Activated T-cell treated with anti-CD3 and anti-CD28 coated beads, Interleukin-2, amount 50 U/mL, for 72 hours (primary cell): ENCODE measurements at places on chromosomes 7 and 10. TPM values are rescaled to one million over a fixed set of nuclear protein-coding genes. Genes with fewer than 3 reads are reported as not detected.

- H3K4me3 ChIP-seq, result no peak overlapping the region
- H3K36me3 ChIP-seq, result peaks cover 5% of the 10 kb centered on the region
- no peak overlapping the region for H3K27ac ChIP-seq
- H3K4me1 ChIP-seq, result peaks cover 18% of the 10 kb centered on the region
Measured at GRCh38 chr10:104234934-104235333, 2.8 kb upstream of the CFAP43 start.

DNA sequence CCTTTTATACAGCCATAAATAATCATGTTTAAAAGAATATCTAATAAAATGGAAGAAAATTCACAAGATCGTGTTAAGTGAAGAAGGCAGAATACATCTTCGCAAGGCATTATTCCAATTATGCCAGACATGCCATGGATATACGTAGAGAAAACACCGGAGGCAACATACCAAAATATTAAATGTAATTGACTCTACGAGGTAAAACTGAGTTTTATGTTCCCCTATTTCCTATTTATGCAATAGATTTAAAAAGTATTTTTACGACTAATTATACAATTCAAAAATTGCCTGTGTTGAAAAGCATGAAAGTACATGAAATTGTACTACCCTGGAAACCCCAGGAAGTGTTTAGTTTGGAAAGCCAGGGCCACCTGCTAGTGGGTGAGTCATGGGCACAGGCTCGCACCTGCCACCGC, 936 bp upstream of the REPIN1 start:
- H3K27me3 ChIP-seq, result no peaks in the 10 kb centered on the region
- H3K4me1 ChIP-seq, result peaks cover 42% of the 10 kb centered on the region
- H3K4me3 ChIP-seq, result peak overlapping the region; percentile 93
- H3K36me3 ChIP-seq, result no peaks in the 10 kb centered on the region
- peak overlapping the region; percentile 93 for H3K27ac ChIP-seq

GRCh38 chr10:123621916-123622315, 44.2 kb upstream of the GPR26 start:
- H3K27ac ChIP-seq, result no peak overlapping the region
- no peak overlapping the region for H3K4me3 ChIP-seq
- H3K36me3 ChIP-seq, result no peaks in the 10 kb centered on the region
- H3K4me1 ChIP-seq, result no peaks in the 10 kb centered on the region

DNA sequence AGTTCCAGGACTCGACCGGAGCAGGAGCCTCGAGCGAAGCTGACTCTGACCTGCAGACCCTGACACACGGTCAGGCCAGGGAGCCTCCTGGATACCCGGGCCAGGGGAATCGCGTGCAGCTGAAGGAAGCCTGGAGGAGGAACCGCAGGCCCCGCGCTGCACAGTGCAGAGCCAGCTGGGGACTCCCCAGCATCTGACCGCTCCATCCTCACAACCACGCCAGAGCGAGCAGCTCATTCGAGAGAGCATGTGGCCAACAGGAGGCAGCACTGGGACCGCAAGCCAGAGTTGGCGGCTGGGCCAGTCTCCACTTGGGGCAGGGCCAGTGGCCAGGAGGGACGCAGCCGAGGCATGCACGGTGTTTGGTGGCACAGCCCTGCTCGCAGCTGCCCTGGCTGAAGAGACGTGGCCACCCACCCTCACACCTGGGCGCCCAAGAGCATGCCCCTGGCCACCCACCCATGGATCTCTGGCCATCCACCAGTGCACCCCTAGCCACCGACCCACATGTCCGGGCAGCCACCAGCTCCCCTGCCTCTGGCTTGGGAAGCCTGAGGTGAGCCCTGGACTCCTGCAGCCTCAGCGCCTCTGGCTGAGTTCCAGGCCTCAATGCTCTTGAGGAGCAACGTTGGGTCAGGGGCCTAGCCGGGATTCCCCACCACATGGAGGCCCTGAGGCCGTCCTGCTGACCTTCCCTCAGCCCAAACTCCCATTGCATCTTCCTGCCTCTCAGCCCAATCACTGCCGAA, 213.9 kb downstream of the ELFN1 start:
- no peaks in the 10 kb centered on the region for H3K4me1 ChIP-seq
- no peak for DNase-seq
- H3K27ac ChIP-seq, result no peak overlapping the region
- no peaks in the 10 kb centered on the region for H3K27me3 ChIP-seq
- H3K36me3 ChIP-seq, result peaks cover 15% of the 10 kb centered on the region

DNA sequence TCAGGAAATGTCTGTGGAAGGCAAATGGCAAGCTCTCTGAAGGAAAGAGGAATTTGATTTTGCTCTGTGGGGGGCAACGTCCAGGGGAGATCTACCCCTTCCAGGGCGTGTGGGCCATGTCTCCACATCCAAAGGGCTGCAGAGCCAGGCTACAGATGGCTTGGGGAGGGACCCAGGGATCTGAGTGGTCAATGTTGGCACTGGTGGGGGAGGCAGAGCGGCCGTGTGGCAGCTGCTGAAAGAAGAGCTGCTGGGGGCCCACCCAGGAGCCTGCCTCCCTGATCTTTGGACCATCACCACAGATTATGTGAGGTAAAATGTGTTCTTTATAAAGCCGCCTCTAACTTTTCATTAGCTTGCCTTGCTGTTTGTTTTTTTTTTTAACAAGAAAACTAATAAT, 144.1 kb downstream of the HERPUD2 start:
- H3K4me3 ChIP-seq, result no peak overlapping the region
- H3K27ac ChIP-seq, result no peak overlapping the region
- H3K36me3 ChIP-seq, result no peaks in the 10 kb centered on the region
- H3K27me3 ChIP-seq, result peaks cover 8% of the 10 kb centered on the region

GRCh38 chr7:141928845-141929195, 12.6 kb downstream of the OR9A4 start:
- H3K4me3 ChIP-seq, result no peak overlapping the region
- H3K4me1 ChIP-seq, result no peaks in the 10 kb centered on the region
- peaks cover under 1% of the 10 kb centered on the region for H3K27me3 ChIP-seq

DNA sequence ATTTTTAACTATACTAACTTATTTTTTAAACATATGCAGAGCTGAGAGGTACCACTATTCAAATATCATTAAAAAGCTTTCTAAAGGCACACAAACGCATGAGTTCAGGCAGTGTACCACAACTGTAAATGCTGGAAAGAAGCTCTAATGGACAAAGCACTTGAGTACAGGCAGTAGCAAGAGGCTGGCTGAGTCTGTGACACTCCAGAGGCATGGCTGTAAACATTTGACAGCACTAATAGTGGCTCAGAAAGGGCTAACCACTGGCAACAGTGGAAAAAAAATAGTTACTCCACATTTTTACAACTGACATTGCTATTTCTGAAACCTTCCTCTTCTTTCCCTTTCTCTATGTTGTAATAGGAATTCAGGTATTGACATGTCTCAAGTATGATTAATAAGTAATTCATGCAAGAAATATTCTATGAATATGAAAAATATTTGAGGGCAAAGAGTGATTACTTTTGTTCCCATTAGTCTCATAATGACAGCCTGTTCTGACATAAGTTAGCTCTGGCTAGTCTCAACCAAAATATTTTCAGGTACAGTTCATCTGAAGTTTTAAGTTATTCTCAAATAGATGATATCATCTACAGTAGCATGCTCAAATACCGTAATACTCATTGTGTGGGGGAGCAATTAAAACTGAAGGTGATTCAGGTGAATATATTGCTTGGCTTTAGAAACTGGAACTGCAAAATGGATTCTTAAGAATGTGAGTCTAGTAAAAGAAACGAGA, 324.0 kb upstream of the POT1 start:
- DNase-seq, result no peak
- H3K4me3 ChIP-seq, result no peak overlapping the region
- H3K36me3 ChIP-seq, result no peaks in the 10 kb centered on the region
- no peaks in the 10 kb centered on the region for H3K4me1 ChIP-seq
- no peak overlapping the region for H3K27ac ChIP-seq

GRCh38 chr10:61364619-61365018, 88.6 kb downstream of the TMEM26 start:
- no peak for DNase-seq
- H3K27ac ChIP-seq, result no peak overlapping the region
- no peak overlapping the region for H3K4me3 ChIP-seq

- no peak overlapping the region for H3K4me3 ChIP-seq
- no peaks in the 10 kb centered on the region for H3K27me3 ChIP-seq
- no peaks in the 10 kb centered on the region for H3K4me1 ChIP-seq
- H3K27ac ChIP-seq, result no peak overlapping the region
- no peak for DNase-seq
- H3K36me3 ChIP-seq, result no peaks in the 10 kb centered on the region
Measured at GRCh38 chr10:61160253-61160652, 216.3 kb upstream of the RHOBTB1 start.

GRCh38 chr7:27100694-27101170, 1.8 kb downstream of the HOXA2 start:
- peaks cover 5% of the 10 kb centered on the region for H3K36me3 ChIP-seq
- DNase-seq, result no peak
- H3K4me3 ChIP-seq, result no peak overlapping the region
- peaks cover 85% of the 10 kb centered on the region for H3K27me3 ChIP-seq

- no peaks in the 10 kb centered on the region for H3K27me3 ChIP-seq
- no peaks in the 10 kb centered on the region for H3K4me1 ChIP-seq
- DNase-seq, result no peak
- no peaks in the 10 kb centered on the region for H3K36me3 ChIP-seq
- no peak overlapping the region for H3K4me3 ChIP-seq
- no peak overlapping the region for H3K27ac ChIP-seq
Measured at GRCh38 chr10:120588311-120588710, 131.3 kb downstream of the PLPP4 start.

GRCh38 chr7:111931016-111931517, 275.1 kb downstream of the DOCK4 start:
- no peak overlapping the region for H3K27ac ChIP-seq
- DNase-seq, result no peak
- peak overlapping the region; percentile 0 for H3K4me3 ChIP-seq

DNA sequence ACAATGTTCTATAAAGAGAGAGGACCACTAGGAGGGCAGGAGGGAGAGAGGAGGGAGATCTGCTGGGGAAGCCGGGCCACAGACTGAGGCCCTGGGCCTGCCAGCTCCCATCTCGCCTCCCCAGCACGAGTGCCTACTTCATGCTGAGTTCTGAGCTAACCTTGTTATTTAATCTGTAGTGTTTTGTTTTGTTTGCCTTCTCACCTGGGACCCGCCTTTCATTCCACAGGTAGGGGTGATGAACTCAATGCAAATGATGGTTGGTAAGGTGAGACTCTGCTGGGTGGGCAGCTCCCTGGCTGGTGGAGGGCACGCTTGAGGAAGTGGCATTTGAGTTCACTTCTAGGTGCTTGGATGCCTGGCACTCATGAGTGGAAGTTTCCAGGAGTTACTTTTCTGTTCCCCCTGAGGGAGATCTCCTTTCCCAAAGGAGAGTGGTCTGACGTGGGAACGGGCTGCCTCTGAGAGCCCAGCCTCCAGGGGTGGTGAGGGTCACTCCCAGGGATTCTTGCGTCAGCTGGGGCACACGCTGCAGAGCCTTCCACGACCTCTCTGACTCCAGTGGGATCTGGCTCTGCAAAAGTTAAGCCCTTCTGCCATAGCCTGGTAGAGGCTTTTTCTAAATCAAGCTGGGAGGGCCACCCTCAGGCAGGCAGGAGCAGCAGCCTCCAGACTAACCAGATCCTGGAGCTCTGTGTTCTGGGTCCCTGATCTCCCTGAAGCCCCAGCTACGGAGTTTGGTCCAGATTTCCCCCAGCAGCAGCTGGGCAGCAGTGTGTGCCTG, 22.4 kb downstream of the UBTD1 start:
- no peak overlapping the region for H3K27ac ChIP-seq
- no peak overlapping the region for H3K4me3 ChIP-seq
- peaks cover 7% of the 10 kb centered on the region for H3K27me3 ChIP-seq
- DNase-seq, result no peak
- H3K36me3 ChIP-seq, result no peaks in the 10 kb centered on the region

- H3K27me3 ChIP-seq, result no peaks in the 10 kb centered on the region
- peaks cover 43% of the 10 kb centered on the region for H3K4me1 ChIP-seq
- H3K27ac ChIP-seq, result no peak overlapping the region
- no peaks in the 10 kb centered on the region for H3K36me3 ChIP-seq
Measured at GRCh38 chr10:67780759-67781538, 57.0 kb downstream of the DNAJC12 start.

- H3K27ac ChIP-seq, result no peak overlapping the region
- H3K4me1 ChIP-seq, result no peaks in the 10 kb centered on the region
- no peak overlapping the region for H3K4me3 ChIP-seq
- no peaks in the 10 kb centered on the region for H3K27me3 ChIP-seq
- peaks cover 8% of the 10 kb centered on the region for H3K36me3 ChIP-seq
Measured at GRCh38 chr7:68770649-68771048, 827.6 kb upstream of the AUTS2 start.

DNA sequence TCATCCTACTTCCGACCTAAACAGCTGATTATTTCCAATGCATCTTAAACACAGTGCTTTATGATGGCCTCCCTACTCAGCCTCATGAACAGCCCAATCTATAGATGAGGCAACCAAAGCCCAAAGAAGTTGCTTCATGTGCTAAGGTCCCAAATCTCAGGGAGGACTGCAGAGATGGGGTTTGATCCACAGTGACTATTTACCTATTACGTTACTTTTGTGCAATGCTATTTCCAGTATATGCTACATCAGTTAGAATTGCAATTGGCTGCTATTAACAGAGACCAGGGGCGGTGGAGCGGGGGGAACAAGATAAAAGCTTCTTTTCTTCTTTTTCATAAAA, 153.0 kb upstream of the TNS3 start:
- H3K27ac ChIP-seq, result no peak overlapping the region
- no peak overlapping the region for H3K4me3 ChIP-seq
- no peaks in the 10 kb centered on the region for H3K36me3 ChIP-seq
- H3K4me1 ChIP-seq, result no peaks in the 10 kb centered on the region

GRCh38 chr10:51522858-51523257, 176.5 kb downstream of the CSTF2T start:
- DNase-seq, result no peak
- H3K36me3 ChIP-seq, result no peaks in the 10 kb centered on the region
- no peak overlapping the region for H3K4me3 ChIP-seq
- no peaks in the 10 kb centered on the region for H3K4me1 ChIP-seq
- H3K27ac ChIP-seq, result no peak overlapping the region

DNA sequence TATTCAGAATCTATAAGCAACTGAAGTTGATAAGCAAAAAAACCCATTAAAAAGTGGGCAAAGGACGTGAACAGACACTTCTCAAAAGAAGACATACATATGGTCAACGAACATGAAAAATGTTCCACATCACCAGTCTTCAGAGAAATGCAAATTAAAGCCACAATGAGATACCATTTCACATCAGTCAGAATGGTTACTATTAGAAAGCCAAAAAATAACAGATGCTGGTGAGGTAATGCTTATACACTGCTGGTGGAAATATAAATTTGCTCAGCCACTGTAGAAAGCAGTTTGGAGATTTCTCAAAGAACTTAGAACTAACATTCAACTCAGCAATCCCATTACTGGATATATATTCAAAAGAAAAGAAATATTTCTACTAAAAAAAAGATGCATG, 332.8 kb upstream of the PLXDC2 start:
- H3K36me3 ChIP-seq, result peaks cover 2% of the 10 kb centered on the region
- DNase-seq, result no peak
- no peaks in the 10 kb centered on the region for H3K27me3 ChIP-seq
- no peak overlapping the region for H3K4me3 ChIP-seq
- no peak overlapping the region for H3K27ac ChIP-seq

- DNase-seq, result no peak
- no peak overlapping the region for H3K4me3 ChIP-seq
- H3K36me3 ChIP-seq, result no peaks in the 10 kb centered on the region
- H3K4me1 ChIP-seq, result no peaks in the 10 kb centered on the region
- no peak overlapping the region for H3K27ac ChIP-seq
- H3K27me3 ChIP-seq, result no peaks in the 10 kb centered on the region
Measured at GRCh38 chr7:159212226-159212625, 67.6 kb upstream of the VIPR2 start.

- no peak overlapping the region for H3K4me3 ChIP-seq
- no peak for DNase-seq
- peaks cover 11% of the 10 kb centered on the region for H3K36me3 ChIP-seq
- no peaks in the 10 kb centered on the region for H3K27me3 ChIP-seq
- no peak overlapping the region for H3K27ac ChIP-seq
Measured at GRCh38 chr7:74193054-74193453, 16.8 kb upstream of the LAT2 start.

The PYROXD2 gene
- 6.7 TPM for total RNA-seq

The AIMP2 gene
- total RNA-seq, result 49.9 TPM

The GPR146 gene
- 2.7 TPM for total RNA-seq

The ODAD2 gene
- total RNA-seq, result not detected

The SUN3 gene
- not detected for total RNA-seq
